SK-N-MC (cell line): ENCODE measurements at places on chromosomes 1 and 21.

DNA sequence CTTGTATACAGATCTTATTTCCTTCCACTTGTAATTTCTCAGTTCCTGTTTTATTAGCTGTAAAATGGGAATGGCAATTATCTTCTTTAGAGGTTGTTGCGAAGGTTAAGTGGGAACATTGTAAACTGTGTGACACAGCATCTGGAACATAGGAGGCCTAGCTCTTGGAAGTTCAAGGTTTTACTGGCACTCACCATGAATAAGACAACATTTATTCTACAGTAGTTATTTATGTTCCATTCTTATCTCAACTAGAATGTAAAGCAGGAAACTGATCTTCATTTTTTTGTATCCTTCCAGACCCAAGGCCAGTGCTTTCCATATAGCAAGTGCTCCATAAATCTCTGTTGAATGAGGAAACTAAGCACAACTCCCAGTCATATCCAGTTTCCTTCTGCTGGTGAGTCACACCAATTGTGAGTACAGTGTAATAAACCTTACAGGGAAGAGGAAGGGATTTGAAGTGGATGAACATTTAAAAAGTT is 1.4 kb downstream of the BCL10 start:
- DNase-seq = no peak

DNA sequence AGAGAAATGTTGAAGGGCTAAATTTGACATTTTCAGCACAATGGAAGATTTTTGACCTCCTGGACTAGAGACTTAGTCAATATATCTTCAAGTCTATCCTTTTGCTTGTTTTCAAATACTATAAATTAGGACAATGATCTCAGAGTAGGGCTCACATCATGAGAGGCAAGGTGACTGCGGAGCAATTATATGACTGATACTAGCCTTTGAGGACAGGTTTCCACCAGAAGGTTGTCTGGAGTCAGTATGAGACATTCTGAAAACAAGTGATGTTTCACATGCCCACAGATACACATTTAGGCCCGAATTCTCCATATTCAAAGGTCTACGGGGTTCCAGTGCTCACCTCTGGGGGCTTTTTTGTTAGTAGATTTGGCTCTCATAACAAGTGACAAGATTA is 142.3 kb upstream of the SAMSN1 start:
- no peak for DNase-seq

- no peak for DNase-seq
Observed at GRCh38 chr1:197171531-197171930, 25.1 kb upstream of the ASPM start.

DNA sequence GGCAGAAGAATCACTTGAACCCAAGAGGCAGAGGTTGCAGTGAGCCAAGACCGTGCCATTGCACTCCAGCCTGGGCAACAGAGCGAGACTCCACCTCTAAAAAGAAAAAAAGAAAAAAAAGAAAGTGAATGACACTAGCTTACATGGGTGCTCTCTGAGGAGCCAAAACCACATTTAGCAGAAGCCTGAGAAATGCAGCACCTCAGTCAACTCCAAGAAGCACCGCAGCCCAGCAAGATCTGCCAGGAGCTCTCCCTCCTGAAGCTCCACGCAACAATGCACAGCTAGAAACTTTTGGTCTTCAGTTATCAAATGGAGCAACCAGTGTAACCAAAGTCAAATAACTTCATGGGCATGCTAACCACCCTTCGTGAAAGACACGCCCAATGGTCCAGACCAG is 229.1 kb downstream of the SETD4 start:
- no peak for DNase-seq

GRCh38 chr21:20728691-20729090 is 269.5 kb upstream of the NCAM2 start:
- no peak for DNase-seq

DNA sequence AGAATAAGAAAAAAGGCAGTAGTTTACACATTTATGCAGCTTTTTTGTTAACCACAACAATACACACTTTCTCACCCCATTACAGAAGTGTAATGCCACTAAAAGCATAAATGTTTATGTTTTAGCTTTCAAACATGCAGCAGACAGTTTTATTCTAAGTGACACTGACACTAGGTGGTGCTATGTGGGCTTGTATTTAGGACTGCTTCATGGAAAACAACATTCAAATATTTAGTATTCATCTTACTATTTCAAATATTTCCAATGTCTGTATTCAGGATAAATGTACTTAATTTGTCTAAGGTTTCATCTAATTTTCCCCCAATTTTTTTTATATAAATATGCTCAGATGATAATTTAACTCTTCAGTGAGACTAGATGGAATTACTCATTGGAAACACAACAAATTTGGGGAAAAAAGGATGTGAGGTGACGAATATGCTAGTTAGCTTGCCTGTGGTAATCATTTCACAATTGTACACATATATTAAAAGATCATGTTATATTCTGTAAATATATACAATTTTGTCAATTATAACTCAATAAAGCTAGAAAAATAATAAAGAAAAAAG is 71.4 kb downstream of the USP1 start:
- peak; percentile 56 for DNase-seq

DNA sequence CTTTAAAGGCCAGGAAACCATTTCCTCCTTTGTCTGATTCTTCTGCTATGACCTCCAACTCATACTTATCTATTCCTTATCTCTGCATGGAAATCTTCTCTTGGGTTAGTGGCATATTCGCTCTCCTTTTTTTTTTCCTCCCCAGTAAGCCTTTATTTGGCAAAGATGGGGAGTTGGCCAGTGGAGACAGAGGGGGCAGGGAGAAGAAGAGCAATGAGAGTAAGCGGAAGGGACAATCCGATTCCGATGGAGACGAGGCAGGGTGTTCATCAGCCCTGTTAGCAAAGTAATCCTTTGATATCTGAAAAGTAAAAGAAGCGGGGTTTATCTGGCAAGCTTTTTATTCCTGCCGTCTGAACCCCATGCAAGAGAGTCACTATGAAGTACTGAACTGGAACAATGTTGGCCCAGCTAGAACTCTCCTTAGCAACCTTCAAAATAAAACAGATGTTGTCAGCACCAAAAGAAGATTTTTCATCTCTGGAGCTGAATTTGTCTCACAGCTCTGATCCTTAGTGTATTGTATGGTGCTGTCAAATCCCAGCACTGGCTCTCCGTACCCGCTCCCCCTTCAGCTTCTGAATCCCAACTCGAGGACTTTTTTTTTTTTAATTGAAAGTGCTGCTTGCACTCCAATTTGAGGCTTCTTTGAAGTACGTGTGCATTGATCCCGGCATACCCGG is 40.9 kb downstream of the PTGFRN start:
- no peak for DNase-seq
